ENCODE measurements at places on chromosomes 7 and 10.

GRCh38 chr7:134886353-134887057 lies 99.8 kb upstream of the AGBL3 start:
- peak overlapping the region; percentile 9 for H3K4me3 ChIP-seq
- no peak for DNase-seq
- H3K36me3 ChIP-seq = no peaks in the 10 kb centered on the region
- peak overlapping the region; percentile 82 for H3K27ac ChIP-seq
- peaks cover 60% of the 10 kb centered on the region for H3K4me1 ChIP-seq
- H3K27me3 ChIP-seq = no peaks in the 10 kb centered on the region

GRCh38 chr7:27051451-27051850 lies 44.3 kb downstream of the HOXA1 start:
- H3K27ac ChIP-seq = no peak overlapping the region
- H3K27me3 ChIP-seq = no peaks in the 10 kb centered on the region
- no peak overlapping the region for H3K4me3 ChIP-seq

GRCh38 chr10:120184547-120185337 lies 272.3 kb upstream of the PLPP4 start:
- no peaks in the 10 kb centered on the region for H3K4me1 ChIP-seq
- no peak for DNase-seq

DNA sequence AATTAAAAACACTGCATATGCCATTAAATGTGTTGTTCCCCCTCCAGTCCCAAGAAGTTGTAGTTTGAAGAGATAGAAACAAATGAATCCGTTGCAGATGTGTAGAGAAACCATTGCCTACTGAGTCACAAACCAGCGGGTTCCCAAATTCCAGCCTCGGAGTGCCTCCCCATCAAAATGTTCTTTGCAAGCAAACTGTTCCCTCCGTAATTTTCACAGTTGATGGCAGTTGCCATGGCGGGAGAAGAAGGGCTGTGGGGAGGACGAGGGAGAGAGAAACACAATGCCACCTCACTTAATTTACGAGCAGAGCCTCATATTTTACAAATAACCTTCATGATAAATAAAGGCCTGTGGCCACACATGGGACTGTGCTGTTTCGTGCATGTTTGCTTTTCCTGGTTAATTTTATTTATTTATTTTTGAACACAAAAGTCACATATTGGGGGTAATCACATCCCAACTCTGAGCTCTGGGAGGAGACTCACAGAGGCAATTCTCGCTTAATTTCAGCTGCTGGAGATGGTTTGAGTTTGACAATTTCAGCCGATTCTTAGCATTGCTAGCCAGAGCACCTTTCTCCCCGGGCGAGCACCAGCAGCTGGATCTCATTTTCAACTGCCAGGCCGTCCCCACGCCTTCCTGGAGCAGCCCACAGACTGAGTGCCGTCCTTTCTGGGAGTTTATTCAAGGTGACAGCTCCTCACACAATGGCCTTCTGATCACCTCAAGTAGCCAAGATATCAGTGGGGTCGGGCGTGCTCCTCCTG lies 1084.2 kb downstream of the KCNMA1 start:
- no peak overlapping the region for H3K4me3 ChIP-seq
- peaks cover 27% of the 10 kb centered on the region for H3K4me1 ChIP-seq
- no peaks in the 10 kb centered on the region for H3K27me3 ChIP-seq
- H3K27ac ChIP-seq = no peak overlapping the region

GRCh38 chr7:727104-727805 lies at the start of gene PRKAR1B:
Gene PRKAR1B (minus strand): TSS chr7:727281. CDS start chr7:711505, 15,776 bp downstream.
- H3K36me3 ChIP-seq = peaks cover 42% of the 10 kb centered on the region
- peak within 1 kb of the TSS; percentile 74 for H3K4me3 ChIP-seq
- H3K4me1 ChIP-seq = peaks cover 37% of the 10 kb centered on the region
- DNase-seq = no peak
- peak within 1 kb of the TSS; percentile 81 for H3K27ac ChIP-seq
- no peaks in the 10 kb centered on the region for H3K27me3 ChIP-seq

- H3K4me3 ChIP-seq = peak overlapping the region; percentile 23
- no peaks in the 10 kb centered on the region for H3K4me1 ChIP-seq
- H3K27me3 ChIP-seq = no peaks in the 10 kb centered on the region
- H3K27ac ChIP-seq = no peak overlapping the region
These were observed 120.9 kb downstream of the BUB3 start for GRCh38 chr10:123275136-123275564.
